Activated gamma-delta T cell treated with anti-CD3 and anti-CD28 coated beads, Interleukin-2, amount 50 U/mL, for 16 hours (primary cell): ENCODE measurements at places on chromosomes 4 and X.

DNA sequence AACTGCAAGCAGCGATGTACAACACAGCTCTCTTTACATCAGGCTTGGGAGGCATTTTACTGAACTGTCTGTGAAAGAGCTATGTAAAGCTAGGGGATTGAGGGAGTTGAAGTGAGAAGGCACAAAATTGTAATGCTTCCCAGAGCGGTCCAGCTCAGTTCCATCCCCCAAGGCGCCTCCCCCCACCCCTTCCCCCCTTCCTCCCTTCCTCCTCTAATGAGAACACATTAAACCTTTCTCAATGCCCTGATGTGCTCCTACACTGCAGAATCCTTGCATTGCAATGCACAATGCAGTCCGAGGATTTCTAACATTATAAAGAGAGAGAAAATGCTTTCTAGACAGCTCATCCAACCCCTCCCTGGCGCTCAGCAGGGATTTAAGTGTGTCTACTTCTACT lies 73.9 kb downstream of the CXXC4 start:
- no peak for DNase-seq

- no peak for DNase-seq
Observed at GRCh38 chrX:129808158-129808828, 28.5 kb downstream of the SASH3 start.

GRCh38 chrX:10819973-10820372 lies 199.6 kb upstream of the MID1 start:
- DNase-seq: no peak

- no peak for DNase-seq
Observed at GRCh38 chr4:54731976-54732375, 74.2 kb downstream of the KIT start.

DNA sequence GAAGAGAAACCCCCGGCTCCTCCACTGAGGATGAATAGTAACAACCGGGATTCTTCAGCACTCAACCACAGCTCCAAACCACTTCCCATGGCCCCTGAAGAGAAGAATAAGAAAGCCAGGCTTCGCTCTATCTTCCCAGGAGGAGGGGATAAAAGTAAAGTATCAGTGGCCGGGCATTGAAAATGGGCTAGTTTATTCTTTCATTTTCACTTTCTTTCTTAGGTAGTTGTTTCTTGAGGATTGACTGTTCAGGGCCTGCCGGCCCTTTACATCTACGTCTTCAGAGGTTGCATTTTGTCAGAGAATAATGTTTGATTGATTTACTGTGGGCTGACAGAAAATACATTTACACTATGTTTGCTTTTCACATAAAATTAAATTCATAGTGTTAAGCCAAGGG lies 27.1 kb downstream of the PAK3 start:
- no peak for DNase-seq

DNA sequence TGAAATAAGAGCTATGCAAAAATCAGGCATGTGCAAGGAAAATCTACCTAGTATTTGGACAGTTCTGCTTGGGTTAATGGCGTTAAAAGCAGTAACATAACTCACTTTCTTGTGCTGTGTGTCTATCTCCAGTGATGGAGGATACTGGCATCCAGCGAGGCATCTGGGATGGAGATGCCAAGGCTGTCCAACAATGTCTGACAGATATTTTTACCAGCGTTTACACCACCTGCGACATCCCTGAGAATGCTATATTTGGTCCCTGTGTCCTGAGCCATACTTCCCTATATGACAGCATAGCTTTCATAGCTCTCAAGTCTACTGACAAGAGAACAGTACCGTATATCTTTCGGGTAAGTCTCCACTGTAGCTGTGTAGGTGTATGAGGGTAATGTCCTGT lies 2.6 kb downstream of the PRDM8 start:
- DNase-seq: no peak

GRCh38 chr4:146029939-146030710 lies 91.5 kb upstream of the ZNF827 start:
- DNase-seq: no peak

DNA sequence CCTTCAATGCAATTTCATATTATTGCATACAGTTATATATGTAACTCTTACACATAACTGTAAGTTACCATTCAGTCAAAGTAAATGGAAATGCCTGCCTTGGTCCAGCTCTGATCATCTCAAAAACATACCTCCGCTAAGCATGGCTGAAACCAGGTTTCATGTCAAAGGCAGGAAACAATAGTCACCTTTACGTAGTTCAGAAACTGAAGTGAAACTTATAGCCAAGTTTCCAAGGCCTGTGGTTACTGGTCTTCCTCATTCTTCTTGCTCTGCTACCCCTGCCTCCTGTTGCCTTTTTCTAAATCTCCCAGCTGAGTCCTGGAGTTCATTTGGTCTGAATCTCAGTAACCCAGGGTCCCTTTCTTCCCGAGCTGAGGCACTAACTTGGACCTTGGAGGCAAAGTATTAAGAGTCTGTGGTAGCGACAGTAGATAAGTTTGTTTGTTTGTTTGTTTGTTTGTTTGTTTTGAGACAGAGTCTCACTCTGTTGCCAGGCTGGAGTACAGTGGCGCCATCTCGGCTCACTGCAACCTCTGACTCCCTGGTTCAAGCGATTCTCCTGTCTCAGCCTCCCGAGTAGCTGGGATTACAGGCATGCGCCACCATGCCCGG lies 30.8 kb downstream of the DAPP1 start:
- no peak for DNase-seq

GRCh38 chrX:6228720-6229119 lies at the start of gene NLGN4X:
Gene NLGN4X, minus strand, starts transcription at chrX:6228867. Its CDS starts 77,401 bp downstream, at chrX:6151466.
- no peak for DNase-seq

DNA sequence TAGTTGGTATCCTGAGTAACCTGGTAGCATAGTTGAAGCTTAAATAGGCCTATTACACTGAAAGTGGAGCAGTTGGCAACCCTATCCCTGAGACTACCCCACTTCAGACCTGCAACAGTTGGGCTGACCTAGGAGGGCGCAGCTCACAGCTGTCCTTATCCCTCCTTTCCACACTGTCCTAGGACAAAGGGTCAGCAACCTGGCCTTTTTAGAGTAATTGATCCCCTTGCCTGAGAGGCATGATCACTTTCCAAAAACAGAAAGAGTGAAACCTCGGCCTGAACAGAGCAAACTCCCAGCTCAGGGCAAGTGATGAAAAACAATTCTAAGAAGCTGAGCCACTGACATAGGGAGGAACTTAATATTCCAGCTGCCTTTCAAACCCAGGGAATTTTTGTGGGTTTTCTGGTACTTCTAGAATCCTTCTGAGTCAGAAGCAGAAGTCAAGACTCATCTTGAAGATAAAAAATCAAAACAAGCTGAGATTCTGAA lies 94.9 kb upstream of the MYOZ2 start:
- DNase-seq: no peak

DNA sequence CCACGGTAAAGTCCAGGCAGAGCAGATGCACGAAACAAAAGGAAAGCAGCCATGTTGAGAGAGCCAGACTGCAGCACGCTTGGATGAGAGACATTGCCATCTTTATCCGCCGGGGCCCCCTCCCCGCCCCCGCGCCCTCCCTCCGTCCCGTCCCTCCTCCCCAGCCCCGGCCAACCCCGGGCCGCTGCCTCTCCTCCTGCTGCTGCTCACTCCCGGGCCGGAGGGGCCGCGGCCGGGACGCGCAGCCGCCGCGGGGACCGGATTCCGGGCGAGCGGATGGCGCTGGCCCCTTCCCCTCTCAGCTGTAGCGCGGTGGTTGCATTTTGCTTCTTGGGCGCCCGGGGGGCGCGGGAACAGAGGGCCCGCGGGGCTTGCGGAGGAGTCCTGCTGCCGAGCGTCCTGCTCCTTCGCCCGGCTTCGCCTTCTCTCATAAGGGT lies 542 bp downstream of the RNF150 start:
- no peak for DNase-seq

DNA sequence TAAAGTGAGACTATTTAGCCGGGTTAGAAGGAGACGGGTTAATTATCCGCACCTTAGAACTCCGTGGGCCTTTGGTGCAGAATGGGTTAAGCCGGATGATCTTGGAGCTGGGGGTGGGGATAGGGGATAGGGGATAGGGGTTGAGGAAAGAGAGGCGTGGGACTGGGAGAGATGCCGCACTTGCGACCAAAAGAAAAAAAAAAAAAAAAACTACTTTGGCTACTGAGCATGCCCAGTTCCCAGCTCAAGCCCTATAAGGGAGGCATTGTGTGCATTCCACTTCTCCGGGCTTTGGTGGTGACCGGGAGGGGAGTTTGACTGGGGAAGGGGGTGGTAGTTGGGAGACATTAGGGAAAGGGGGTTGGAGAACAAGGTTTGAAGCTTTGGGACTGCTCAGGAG lies at the start of gene SLITRK4:
Gene SLITRK4 (minus strand): TSS at position 187 of the 400 bp plus-strand sequence. CDS start 4,993 bp downstream, outside the sequence.
- DNase-seq: no peak

DNA sequence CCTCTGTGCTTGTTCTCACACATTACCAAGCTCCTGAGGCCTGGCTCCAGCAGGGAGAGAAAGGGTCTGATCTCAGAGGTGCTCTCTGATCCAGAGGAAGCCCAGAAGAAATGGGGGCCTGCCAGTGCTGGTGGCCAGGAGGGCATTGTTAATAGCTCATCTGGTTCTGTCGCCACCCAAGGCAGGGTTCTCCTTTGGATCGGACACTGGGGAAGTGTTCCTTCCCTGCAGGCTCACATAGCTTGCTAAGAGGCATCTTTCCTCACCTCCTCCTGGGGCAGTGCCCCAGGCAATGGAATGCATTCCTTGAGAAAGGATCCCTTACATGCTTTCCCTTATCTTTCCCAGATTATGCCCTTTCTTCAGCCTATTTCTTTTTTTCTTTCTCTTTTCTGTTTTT lies 53.8 kb downstream of the RBM47 start:
- no peak for DNase-seq

- peak; percentile 30 for DNase-seq
Observed at GRCh38 chrX:41275661-41276609, 58.0 kb upstream of the DDX3X start.

- DNase-seq: no peak
Observed at GRCh38 chrX:39002466-39002865, 201.2 kb downstream of the MID1IP1 start.

DNA sequence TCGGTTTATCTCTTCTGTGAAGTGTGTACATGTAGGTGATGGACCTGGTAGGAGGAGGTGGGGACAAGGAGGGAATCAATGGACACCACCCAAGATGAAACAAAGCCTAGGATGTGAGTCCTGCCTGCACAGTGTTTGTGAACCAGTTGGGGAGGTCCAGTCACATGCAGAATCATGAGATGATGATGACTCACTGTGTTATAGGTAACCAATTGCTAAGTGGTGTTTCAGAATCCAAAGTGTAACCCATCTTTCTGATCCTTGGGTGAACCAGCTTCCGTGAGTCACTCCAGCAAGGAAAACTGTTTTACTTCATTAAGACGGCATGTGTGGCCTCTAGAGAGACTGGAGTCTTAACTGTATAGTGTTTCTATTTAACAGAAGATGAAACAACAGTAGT lies 57.9 kb upstream of the HPF1 start:
- DNase-seq: no peak

DNA sequence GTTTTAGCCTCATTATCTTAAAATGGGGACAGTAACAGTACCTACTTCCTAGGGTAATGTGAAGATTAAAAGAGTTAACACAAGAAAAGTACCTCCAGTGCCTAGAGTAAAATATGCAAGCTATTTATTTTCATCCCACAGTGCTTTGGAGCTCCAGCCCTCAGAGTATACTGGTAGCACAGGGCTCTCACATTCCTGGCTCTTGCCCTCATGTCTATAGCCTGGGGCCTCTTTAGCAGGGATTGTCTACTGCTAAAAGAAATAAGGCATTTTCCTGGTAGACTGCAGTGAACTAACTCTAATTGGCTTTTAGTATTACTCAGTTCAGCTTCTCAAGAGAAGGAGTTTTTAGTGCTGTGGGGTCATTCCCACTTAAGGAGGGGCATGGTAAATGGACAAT lies 60.8 kb downstream of the RRAGB start:
- no peak for DNase-seq

DNA sequence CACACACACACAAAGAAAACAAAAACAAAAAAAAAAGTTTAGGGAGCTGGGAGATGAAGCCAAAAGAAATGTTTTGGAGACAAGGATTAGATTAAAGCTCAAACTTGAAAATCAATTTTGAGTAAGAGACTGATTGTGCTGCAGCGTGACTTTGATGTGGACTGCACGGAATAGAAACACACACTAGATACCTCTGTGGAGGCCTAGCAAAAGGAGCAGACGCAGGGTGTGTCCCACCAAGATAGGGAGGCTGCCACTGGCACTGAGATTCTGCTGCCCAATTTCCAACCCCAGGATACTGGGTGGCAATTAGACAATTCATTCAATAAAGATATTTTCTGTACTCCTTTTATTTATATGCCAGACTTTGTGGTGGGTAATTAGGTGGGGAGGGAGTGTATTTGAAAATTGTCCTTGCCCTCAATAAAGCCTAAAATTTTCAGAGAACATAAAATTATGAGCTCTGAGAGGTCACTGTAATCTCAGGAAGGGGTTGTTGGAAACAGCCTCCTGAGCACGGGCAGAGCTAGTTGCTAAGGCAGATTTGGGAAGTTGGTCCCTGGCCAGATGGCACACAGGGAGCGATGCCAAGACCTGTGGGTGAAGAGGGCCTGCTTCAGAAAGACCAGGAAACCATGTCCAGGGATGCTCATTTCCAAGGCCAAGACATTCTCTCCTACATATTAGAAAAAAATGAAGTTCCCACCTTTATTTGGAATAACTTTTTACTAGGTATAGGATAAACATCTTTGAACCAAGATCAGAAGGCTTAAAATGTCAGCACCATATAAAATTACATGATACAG lies 1.9 kb upstream of the PPP3CA start:
- no peak for DNase-seq

DNA sequence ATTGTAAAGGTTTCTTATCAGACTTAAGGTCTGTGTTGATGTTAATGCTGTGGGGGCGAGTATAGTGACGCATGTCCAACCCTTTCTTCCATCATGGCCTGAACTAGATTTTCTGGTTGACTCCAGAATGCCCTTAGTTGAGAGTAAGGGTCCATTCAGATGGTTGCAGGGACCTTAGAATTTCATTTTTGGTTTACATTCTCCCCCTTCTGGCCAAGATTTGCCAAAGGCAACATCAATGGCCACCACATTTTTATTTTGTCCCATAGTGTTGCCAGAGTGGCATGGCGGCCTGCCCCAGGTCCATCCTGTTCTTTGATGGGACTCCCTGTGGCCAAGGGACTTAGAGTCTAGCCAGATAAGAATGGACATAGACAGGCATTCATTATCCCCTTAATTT lies 368.5 kb downstream of the GPM6A start:
- no peak for DNase-seq

- no peak for DNase-seq
Observed at GRCh38 chr4:2367626-2368025, 50.8 kb downstream of the ZFYVE28 start.

GRCh38 chr4:122195718-122196117 lies 43.6 kb downstream of the BLTP1 start:
- DNase-seq: no peak

GRCh38 chrX:13177921-13178566 lies 133.6 kb upstream of the FAM9C start:
- no peak for DNase-seq

GRCh38 chrX:113594123-113594841 lies 753.7 kb upstream of the AMOT start:
- DNase-seq: no peak

- no peak for DNase-seq
Observed at GRCh38 chr4:151485541-151486131, 76.7 kb downstream of the FHIP1A start.
